ENCODE measurements at places on chromosomes 11 and 22.

DNA sequence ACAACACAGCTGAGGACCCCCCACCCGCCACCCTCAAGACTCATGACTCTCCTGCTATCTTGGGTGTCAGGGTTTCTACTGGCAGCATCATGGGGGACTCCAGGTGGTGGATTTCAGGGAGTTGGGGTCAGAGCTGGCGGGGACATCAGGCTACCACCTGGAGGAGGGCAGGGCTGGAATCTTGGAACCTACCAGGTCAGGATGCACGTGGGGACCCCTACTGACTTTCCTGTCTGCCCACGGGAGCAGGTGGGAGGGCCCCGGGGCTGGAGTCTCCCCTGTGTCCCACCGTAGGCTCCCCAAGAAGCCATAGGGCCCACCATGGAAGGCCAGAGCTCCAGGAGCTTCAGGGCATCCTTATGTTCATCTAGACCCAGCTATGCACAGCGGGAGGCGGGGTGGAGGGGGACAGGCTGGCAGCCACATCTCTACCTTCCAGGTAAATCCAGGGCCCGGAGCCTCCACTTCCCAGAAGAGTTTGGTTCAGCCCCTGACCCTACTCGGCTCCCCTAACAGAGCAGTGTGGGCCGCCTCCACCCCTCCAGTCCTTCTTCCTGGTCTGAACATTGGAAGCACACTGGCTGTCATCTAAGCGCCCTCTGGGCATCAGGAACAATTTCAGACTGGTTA is 10.0 kb downstream of the SLC37A2 start:
- no peak for DNase-seq

GRCh38 chr11:125933030-125933813 is 12.6 kb upstream of the VSIG10L2 start:
- no peak for DNase-seq

DNA sequence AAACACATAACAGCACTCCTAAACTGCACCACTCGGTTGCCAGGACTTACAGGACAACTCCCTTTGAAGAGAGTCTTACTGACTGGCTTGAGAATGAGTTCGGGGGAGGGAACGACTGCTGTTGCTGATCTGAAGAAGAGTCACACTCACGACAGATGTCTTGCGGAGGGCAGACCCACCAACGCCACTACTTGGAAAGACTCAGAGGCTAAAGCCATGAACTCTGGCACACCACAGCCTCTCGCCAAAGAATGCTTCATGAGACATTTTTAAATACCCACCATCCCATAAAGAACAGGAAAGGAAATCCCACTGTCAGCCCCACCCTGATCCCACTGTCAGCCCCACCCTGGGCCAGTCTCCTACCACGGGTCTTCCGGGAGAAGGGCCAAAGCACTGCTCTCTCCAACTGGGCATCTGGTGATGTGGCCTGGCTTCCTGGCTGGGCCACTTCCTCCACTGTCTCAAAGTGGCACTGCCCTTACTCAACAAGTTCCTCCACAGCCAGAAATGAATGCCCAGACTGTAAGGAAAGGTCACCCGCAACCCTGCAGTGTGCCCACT is 73.6 kb downstream of the MICAL3 start:
- DNase-seq, result no peak

DNA sequence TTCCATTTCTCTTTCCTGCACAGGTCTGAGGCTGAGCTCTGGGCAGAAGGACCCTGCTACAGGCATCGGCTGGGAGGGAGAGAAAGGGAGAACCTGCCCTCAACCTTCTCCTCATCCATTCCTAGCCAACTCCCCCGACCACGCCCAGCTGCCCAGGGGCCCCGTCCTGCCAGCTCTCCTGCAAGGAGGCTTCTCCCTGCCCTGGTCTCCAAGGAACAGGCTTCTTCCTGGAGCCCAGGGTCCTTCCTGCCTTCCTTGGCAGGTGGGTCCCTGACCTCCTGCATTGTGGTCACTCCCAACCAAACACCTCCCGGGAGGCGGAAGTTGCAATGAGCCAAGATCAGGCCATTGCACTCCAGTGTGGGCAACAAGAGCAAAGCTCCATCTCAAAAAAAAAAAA is 12.5 kb upstream of the HMOX1 start:
- no peak for DNase-seq

- DNase-seq, result no peak
These were observed 50.4 kb upstream of the MTNR1B start for GRCh38 chr11:92919048-92919447.

DNA sequence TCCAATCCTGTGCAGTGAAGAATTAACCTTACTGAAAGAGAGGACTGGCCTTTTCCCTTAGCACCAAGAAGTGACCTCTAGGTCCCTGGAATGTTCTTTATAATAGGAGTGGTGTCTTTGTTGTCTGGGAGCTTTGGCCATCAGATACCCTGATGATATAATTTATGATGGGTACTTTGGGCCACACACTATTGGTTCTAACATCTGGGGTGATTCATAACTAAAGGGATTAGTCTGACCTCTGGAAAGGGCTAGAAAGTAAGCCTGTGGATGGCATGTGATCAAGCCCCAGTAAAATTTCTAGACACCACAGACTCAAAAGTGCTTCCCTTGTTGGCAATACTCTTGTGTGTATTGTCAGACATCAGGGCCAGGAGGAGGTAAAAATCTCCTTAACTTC is 891.2 kb downstream of the KCNA4 start:
- DNase-seq, result no peak

DNA sequence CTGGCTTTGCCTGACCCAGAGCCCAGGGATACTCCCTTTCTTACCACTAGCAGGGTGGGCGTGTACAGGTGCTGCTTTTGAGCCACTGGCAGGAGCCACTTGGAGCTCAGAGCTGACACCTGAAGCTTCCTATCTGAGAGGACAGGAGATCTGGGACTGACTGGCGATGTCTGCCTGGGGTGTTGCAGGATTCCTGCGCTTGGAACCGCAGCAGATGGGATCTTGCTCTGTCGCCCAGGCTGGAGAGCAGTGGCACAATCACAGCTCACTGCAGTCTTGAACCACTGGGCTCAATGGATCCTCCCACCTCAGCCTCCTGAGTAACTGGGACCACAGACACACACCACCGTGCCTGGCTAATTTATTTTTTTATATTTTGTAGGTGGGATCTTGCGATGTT is 17.7 kb downstream of the GP1BB start:
- no peak for DNase-seq

DNA sequence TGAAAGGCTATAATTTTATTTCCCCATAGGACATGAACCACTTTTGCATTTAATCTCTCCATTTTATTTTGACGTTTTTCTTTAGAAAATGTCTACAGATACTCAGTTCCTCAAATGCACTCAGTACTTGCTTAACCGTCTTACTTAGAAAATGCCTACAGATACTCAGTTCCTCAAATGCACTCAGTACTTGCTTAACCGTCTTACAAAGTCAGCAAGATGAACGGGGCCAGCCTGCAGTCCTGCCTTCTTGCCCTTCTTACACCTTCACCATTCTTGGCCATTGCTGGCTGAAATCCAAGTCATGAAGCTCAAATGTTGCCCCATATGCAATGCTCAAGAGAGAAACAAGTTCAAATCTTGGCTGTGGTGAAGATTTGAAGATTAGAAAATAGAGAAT is 34.1 kb downstream of the CSNK2A3 start:
- no peak for DNase-seq

GRCh38 chr11:64885367-64886286 is 7.2 kb upstream of the EHD1 start:
- DNase-seq, result no peak

- DNase-seq, result no peak
These were observed 1.4 kb downstream of the MICAL2 start for GRCh38 chr11:12111549-12112520.

DNA sequence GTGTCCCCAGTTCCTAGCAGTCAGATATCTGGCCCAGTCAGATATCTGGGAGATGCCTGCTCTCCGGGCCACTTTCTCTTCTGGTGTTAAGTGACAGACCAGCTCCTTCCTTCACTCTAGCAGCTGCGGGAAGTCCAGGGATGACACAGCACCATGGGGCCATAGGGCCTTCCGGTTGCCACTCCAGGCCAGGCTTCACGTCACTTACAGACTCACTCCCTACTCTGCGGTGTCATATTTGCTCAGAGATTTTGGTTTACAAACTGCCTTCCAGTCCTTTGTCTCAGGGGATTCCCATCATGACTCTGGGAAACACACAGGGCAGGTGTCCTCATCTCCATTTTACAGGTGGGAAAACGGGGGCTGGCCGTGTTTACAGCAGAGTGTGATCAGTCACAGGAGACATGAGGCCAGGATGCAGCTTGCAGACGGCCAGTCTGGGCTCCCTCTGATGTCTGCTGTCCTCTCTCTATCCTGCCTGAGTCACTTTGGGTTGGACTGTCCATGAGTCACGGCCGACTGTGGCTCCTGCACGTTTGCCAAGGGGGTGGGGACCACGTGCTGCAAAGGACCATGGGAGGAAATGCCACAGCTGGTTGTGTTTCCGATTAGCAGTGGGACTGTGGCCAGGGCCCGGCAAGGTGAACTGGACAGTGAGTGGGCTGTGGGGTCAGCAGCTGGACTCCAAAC is 8.2 kb upstream of the TBC1D22A start:
- peak; percentile 88 for DNase-seq

- no peak for DNase-seq
These were observed 152.1 kb upstream of the ISX start for GRCh38 chr22:34913826-34914225.

- DNase-seq, result peak; percentile 35
These were observed 41.9 kb downstream of the SNX19 start for GRCh38 chr11:130874396-130874795.

GRCh38 chr11:130781931-130782330 is 134.3 kb downstream of the SNX19 start:
- DNase-seq, result no peak

DNA sequence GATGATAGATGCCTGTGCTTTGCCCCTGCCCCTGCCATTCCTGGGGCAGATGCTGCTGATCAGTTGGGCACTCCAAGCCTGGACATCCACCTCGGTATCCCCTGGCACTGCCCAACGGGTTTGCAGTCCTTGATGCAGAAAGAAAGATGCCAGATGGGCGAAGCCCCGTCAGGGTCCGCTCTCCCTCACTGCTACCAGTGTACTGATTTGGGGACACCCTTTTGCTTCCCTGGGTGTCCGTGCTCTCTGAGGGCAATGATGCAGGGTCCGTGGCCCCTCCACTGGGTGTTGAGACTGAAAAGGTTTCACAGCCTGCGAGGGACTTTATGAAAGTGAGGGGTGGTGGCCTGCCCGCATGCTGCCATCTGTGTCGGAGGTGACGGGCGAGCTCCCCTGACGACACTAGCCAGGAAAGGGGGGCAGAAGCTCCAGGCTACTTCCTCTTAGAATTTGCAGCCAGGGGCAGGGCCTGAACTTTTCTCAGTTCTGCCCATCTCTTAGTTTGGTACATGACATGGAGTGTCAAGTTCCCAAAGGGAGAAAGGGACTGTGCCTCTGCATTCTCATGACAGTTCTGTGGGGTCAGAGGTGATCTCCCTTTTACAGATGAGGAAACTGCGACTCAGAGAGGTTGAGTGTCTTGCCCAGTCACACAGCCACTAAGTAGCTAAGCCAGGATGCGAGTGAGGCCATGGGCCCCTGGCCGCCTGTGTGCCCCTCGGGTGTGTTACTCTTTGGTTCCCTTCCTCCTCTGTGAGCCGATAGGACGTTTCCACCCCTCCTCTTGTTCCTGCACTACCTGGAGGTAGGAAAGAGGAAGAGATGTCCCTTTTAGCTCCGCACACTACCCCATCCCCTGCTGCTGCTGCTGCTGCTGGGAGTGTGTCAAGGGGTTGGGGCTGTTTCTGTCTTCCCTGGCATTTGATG is 96.6 kb downstream of the BCR start:
- no peak for DNase-seq

DNA sequence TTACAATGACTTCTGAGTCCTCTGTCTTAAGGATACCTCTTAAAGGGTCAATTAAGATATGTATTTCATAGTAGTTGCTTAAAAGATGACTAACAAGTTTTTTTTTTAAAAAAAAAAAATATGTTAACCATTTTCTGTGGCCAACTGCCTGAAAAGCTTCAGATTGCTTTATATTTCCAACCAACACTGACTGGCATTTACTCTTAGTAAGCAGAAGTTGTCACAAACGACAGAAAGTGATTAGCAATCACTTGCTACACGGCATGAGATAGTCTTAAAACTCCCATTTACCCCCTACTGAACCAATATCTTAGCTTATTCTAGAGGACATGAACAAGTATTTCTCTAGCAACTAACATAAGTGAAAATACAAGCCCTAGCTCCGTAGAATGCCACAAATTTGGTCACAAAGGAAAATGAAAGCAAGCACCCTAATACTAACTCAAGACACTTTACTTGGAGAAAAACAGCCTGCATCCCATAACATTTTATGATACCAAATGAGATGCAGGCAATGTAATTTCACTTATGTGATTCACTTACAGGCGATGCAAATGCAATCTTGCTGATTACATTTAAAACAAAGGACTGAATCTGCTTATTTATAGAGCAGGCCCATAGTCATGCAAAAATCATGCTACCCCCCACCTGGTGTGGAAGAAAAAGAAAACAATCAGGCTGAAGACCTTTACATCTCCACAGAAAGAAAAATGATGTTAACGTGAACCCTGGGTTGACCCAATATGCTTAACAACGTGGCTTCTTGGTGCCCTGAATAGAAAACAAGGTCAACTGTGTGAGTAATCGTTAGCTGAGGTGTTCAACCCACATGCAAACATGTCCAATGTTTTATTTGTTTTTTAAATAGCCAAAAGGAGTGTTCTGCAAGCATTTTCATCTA is 25.7 kb downstream of the MPPED2 start:
- no peak for DNase-seq

DNA sequence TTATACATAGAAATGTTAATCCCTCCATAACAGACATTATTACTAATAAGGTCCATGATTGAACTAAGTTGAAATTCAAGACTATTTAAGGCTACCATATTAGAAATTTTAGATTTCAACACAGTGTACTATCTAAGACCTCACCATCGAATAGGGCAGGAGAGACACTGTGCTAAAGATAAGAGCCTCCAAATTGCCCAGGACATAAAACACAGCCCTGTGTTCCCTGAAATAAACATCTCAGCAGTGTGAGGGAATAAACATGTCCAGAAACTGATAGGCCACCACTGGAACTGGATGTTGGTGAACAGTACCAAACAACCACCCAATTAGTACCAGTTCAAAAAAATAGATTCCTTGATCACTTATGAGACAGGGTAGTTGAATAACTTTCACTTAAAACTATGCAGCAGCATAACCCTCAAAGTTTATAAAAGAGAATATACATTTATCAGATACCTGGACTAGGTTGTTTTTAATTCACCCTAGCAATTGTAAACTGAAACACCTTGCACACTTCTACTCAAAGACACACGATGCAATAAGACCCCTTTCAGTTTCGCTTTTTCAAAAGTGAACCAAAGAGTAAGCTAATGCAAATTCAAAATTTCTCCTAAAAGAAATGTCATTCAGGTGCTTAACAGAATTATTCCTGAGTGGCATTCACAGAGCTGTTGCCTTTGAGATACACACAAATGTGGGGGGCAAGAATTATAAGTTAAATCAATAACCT is 34.3 kb downstream of the USP28 start:
- no peak for DNase-seq

All from amniotic stem cell (primary cell).